Natural killer cell (primary cell): ENCODE measurements at places on chromosomes 13 and 19. TPM values are rescaled to one million over a fixed set of nuclear protein-coding genes. Genes with fewer than 3 reads are reported as not detected.

DNA sequence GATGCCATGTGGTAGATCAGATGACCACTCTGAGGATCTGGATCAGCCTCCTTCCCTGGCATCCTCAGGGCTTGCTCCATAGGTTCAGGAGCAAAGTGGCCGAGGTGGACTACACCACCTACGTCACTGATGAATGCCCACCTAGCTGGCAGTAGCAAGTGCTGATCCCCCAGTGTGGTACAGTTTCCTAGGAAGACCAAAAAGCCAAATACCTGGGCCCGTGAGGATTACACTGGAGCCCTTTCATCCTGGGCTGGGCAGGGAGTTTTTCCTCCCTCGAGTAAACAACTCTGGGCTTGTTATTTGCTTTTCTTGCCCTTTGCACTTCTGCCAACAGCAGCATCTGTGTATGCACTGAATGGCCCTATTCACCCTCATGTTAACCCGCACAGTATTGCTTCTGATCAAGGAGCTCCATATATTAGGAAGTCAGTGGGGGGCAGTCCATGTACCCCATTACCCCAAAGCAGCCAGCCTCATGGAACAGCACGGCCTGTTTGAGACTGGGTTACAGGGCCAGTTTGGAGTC is 3.3 kb upstream of the MYADM start:
- H3K36me3 ChIP-seq: no peaks in the 10 kb centered on the region
- peaks cover 38% of the 10 kb centered on the region for H3K4me1 ChIP-seq
- H3K27me3 ChIP-seq: no peaks in the 10 kb centered on the region
- H3K4me3 ChIP-seq: no peak overlapping the region
- no peak for DNase-seq

GRCh38 chr13:35512271-35512920 is 35.9 kb upstream of the MAB21L1 start:
- DNase-seq: no peak
- H3K4me3 ChIP-seq: no peak overlapping the region
- H3K27me3 ChIP-seq: no peaks in the 10 kb centered on the region
- no peaks in the 10 kb centered on the region for H3K36me3 ChIP-seq

The THSD1 gene
- total RNA-seq: 1.2 TPM

The CD79A gene
- 6.0 TPM for total RNA-seq

The TEX26 gene
- total RNA-seq: not detected
